ENCODE measurements at places on chromosomes 13 and 19. TPM values are rescaled to one million over a fixed set of nuclear protein-coding genes. Genes with fewer than 3 reads are reported as not detected.

The CPB2 gene
- not detected for total RNA-seq

The PARP4 gene
- total RNA-seq, result 29.5 TPM

The TEKTIP1 gene
- 5.7 TPM for total RNA-seq

The TPGS1 gene
- total RNA-seq, result 18.2 TPM

GRCh38 chr13:83935566-83935965 is 53.3 kb upstream of the SLITRK1 start:
- no peak for DNase-seq

GRCh38 chr19:2235381-2236063 is 607 bp downstream of the PLEKHJ1 start:
- DNase-seq, result no peak

DNA sequence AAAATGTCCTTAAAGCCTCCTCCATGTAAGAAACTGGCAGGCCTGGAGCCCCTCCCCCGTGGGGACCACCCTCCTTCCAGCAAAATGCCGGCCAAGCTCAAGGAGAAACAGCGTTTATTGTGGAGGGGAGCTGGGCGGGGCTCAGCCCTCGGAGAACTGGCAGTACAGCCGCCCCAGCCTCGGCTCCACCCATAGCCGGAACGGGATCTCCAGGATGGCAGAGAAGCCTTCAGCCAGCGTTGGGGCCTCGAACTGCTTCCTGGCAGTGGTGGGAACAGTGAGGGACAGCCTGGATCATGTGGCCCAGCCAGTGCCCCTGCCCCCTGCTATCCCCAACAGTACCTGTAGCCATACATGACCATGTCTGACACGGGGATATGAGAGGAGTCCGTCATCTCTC is 6.3 kb downstream of the PNKP start:
- no peak for DNase-seq

- no peak for DNase-seq
Measured at GRCh38 chr13:57925250-57925649, 293.7 kb downstream of the PCDH17 start.

DNA sequence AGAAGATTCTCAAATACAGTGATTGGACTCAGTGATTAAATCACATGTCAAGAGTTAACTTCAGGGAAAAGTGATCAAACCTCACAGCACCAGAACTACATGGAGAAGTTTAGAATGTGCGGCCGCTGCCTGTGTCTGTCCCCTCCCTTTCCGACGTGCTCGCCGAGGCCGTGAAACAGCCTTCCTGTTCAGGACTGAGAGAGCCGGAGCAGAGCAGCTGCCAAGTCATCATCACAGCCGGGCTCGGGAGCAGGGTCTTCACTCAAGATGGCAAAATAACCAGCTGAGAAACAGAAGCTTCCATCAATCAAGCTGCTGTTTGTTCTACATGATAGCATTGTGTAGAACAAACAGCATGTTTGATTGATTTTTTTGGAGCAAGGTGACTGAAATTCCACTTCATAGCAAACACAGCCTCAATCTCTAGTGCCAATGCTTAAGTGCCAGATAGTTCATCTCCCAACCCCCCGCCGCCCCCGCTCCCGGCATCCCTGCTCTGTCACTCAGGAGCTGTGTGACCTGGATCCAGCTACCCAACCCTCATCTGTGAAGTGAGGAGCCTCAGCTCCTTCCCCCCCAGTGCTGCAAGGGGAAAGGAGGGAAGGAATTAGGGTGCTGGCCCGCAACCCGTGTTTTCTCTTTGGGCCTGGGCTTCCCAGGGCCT is 70.6 kb downstream of the HSPH1 start:
- no peak for DNase-seq

DNA sequence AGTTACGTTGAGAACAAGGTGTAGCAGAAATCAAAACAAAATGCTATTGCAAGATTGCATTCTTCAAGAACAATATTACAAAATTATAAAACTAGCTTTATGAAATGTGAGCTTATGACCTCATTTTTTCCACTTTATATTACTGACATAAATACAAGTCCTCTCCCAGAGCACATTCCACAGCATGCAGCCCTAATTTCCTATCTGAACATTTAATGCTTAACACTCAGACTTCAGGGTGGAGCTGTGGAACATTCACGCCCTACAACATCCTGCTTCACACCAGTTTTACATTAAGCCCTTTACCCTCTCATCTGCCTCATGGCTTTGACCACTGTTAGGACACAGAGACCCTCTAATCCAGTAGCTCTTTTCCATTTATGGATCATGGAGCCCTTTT is 65.5 kb downstream of the EPSTI1 start:
- DNase-seq, result no peak

DNA sequence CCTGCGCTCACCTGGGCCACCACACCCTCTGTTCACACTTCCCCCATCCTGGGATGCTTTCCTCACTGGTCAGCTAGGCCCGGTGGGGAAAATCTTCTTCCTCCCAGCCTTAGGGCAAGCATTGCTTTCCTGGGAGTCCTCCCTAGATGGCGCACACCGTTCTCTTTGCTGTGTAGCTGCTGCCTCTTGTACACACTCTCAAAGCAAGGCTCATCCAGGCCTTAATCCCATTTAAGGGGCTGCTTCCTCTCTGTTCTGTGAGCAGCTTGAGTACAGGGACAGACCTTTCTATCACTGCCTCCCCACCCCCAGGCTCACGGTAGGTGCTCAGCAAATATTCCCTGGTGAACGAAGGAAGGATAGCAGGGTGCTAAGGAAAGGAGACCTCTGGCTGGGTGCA is 11.1 kb downstream of the SLC7A10 start:
- no peak for DNase-seq

DNA sequence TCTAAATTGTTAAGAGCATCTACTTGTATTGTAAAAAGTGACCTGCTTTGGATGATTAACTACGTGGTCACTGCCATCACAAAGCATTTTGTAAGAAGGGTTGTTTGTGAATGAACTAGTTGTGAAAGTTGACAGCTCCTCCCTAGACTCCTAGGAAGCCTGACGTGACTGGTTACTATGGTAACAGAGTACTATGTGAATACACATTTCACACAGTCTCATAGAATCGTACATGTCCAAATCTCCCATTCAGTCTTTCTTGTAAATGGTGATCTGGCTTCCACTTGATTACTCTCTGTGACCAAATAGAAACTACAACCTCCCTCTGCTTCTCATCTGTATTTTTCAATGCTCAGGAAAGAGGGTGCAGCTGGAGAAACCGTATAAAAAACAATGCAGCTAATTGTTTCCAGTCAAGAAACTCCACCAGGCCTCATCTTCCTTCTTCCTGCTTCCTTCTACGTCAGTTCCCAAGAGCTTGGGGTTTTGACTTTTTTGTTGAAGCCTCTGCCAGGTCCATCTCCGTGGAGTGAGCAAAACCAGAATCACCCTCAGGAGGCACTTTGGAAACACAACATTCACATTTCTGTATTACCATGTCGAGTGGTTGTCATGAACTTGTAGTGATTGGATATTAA is 83.4 kb downstream of the GPC6 start:
- no peak for DNase-seq

- no peak for DNase-seq
Measured at GRCh38 chr19:58559275-58560006, 1.0 kb upstream of the UBE2M start.

DNA sequence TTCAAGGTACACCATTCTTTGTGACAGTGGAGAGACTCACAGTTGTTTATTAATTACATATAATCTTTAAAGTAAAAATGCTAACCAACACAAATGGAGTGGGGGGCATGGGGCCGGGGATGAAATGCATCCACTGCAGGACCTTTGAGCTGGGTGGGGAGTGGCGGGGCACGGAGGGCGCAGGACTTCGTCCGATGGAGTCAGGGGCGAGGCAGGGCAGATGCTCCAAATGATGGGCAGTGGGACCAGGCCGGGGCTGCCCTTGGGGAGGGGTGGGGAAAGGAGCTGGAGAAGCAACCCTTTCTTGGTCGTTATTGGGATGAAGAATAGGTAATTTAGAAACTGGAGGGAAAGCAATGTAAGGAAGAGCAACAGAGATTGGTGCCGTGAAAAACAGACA is 220.0 kb downstream of the TEX29 start:
- no peak for DNase-seq

All from CD4-positive, alpha-beta T cell (primary cell).